ENCODE measurements at places on chromosomes 4 and X.

- no peak for DNase-seq
Observed at GRCh38 chr4:80033581-80033980, 39.4 kb downstream of the ANTXR2 start.

DNA sequence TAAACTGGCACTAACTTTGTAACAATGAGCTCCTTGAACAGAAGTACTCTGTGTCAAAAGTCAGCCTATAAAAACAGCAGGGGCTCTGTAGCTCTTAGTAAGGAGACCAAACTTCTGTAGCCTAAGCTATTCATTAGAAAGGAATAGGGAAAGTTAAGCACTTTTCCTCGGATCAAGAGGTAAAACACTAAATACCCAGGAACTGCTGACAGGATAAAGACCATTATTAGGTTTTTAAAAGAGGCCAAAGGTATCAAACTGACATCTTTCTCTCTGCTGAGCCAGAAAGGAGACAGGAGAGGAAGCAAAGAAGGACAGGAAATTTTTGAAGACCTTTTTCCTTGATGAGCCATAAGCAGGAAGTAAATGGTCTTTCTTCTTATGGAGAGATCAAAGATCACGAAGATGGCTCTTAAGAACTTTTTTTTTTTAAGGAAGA, 31.9 kb downstream of the ANAPC10 start:
- DNase-seq, result no peak

DNA sequence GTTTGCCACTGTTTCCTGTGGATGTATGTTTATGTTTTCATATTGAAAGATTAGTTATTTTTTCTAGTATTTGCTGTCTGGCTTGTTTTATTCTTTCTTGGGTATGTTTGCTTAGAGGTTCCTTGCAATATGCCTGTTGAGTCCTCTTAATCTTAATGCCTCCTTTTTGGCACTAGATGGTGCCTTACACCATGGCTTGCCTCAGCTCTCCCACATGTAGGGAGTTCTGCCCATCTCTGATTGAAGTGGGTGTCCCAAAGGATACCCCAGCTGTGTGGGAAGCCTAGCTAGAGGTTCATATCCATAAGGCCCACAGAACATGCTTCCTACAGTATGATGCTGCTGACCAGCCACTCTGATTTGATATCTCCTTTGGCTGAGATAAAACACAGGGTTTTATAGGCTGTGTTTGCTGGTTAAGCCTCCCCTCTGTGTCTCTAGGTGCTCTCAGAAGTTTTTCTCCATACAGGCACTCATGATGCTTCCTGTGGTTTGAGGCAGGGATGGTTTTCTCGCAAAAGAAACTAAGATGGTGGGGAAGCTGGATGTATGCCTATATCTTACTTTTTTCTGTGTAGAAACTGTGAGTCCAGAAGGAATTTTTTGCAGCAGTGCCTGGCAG, 162.4 kb downstream of the ASB9 start:
- DNase-seq, result no peak

GRCh38 chr4:20181926-20182325, 69.8 kb upstream of the SLIT2 start:
- DNase-seq, result no peak

- no peak for DNase-seq
Observed at GRCh38 chrX:118971552-118971951, 2.9 kb upstream of the LONRF3 start.

GRCh38 chrX:42054256-42054655, 130.9 kb upstream of the CASK start:
- no peak for DNase-seq

DNA sequence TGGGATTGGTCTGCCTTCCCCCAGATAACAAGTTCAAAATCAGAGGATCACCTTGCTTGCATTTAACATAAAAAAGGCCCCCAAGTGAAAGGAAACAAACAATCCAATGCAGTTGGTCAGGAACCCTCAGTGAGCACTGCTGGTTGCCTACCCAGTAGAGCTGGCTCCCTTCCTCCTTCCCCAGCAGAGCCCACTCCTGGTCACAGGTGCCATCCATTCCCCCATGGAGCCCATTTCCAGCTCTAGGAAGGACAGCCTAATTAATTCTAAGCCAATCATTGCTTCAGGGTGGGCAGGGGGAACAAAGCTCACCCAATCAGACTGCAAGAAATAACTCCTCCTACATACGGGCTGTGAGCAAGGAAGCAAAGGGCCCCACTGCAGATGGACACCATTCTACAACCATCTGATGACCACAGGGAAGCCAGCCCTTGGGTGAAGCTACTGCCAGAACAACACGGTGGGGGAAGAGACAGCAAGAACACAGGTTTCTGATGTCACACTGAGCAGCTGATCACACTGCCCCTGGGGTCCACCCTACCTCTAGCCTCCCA, 86.5 kb downstream of the SH3KBP1 start:
- DNase-seq, result no peak

DNA sequence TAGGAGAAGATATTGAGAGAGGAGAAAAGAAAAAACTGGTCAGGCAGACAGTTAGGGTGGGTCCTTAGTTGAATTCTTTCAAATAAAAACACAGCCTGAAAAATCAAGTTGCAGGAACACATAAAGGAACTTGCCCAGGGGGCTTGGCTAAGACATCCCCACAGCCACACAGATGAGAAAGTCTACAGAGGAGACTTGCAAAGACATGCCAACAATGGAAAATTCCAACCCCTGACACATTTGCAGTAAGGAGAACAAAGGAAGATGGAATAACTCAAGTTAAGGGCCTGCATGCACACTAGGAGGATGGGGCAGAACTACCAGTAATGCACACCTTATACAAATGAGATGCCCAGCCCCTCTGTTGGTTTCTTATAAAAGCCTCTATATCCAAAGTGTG, 197.6 kb downstream of the CPXCR1 start:
- DNase-seq, result no peak

- DNase-seq, result no peak
Observed at GRCh38 chr4:182309877-182310276, 66.7 kb downstream of the TENM3 start.

GRCh38 chrX:19487520-19488200, 27.6 kb downstream of the MAP3K15 start:
- no peak for DNase-seq

DNA sequence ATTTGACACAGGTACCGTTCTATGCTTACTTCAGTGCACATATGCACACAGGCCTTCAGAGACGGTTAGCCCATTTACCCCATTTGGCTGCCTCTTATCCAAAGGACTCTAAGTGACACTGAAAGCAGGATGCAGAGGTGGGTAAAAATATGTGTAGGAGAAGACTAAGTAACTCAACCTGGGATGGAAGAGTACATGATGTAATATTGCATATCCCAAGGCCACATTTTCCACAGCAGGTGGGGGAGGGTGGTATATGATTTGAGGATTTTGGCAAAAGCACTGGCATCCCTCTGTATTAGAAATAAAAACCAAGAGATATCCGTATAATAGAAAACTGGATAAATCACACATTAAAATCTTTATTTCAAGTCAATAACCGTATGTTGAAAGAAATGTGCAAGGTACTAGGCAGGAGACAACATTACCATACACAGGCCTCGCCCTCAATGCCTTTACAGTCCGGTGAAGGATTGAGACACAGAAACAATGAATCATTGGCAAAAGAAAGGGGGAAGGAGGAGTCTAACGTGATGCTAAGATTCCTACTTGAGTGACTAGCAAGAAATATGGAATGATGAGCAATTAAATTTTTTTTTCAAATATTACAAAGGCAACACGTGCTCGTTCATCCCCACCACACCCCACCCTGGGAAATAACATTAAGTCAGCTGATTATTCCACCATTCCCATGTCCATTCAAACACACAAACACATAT, 161.0 kb upstream of the RASGEF1B start:
- no peak for DNase-seq

GRCh38 chr4:175656649-175657048, 155.4 kb downstream of the GPM6A start:
- no peak for DNase-seq

DNA sequence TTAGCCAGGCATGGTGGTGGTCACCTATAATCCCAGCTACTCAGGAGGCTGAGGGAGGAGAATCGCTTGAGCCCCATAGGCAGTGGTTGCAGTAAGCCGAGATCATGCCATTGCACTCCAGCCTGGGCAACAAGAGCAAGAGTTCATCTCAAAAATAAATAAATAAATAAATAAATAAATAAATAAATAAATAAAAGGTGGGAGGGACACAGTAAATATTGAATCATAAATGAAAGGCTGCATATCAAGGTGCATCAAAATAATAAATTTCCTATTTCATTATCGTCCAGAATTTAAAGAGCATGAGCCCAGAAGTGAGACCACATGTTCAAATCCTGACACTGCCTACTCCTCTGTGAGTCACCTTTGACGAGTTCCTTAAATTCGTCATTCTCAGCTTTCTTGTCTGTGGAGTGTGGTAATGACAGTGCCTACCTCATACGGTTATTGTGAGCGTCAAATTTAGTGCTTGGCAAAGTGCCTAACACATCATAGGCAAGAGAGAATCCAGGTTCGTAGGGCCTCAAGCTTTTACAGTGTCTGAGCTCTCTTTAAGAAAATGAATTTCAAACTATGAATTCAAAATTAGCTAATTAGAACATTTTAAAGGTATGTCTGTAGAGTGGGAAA, 49.9 kb downstream of the IL15 start:
- DNase-seq, result no peak

DNA sequence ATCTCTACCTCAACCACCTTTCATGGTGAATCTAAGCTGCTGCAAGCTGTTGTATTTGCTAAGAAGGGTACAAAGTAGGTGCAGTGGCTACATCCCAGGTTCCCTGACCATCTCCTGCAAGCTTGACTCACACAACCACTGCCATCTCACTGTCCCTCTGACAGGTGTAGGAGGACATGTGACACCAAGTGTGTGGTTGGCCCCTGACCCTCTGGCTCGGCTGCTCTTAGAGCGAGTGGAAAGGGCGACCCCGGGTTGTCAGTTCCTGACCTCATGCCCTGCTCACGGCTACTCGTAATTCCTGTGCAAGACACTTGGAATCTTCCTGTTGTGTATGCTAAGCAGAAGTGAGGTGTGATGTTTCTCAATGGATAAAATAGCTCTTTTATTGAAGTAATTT, 184.4 kb downstream of the DCLK2 start:
- no peak for DNase-seq

GRCh38 chr4:54908763-54909162, 216.6 kb downstream of the KDR start:
- no peak for DNase-seq

GRCh38 chr4:188727746-188728145, 588.5 kb downstream of the TRIML1 start:
- no peak for DNase-seq

- DNase-seq, result no peak
Observed at GRCh38 chr4:42397635-42398170, 415 bp downstream of the SHISA3 start.

DNA sequence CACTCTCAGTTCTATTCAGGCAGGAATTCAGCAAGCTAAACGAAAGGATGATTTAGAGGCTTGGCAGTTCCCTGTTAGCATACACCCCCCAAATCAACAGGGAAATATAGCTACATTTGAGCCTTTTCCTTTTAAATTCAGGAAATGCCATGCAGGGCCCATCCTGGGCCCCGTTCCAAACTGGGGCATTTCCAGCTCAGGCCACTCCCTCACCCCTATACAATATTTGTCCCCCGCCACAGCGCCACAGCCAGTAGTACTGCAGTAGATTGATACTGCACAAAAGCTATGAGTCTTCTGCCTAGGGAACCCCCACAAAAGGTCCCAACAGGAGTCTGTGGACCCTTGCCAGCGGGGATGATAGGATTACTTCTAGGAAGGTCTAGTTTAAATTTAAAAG, 102.0 kb upstream of the MAPK10 start:
- DNase-seq, result no peak

- no peak for DNase-seq
Observed at GRCh38 chrX:24063488-24063887, 8.7 kb downstream of the EIF2S3 start.

- DNase-seq, result no peak
Observed at GRCh38 chrX:20511792-20512191, 245.1 kb upstream of the RPS6KA3 start.

GRCh38 chr4:8112036-8112576, 46.5 kb downstream of the ABLIM2 start:
- DNase-seq, result no peak

DNA sequence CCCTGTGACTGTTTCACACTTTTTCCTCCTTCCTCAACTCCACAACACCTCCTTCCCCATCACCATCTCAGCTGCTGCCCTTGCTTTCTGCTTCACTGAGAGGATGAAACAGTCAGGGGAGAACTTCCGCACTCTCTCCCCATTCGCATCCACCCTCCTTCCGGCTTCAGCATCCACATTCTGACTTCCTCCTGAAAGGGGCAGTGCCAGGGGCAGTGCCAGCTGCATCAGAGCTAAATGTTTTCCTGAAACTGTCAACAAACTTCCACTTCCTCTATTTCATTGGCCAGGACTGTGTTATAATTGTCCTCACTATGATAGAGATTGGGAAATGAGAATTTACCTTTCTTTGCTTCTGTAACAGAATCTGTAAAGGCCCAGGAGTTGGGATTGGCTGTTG, 18.2 kb upstream of the RASL11B start:
- DNase-seq, result no peak

DNA sequence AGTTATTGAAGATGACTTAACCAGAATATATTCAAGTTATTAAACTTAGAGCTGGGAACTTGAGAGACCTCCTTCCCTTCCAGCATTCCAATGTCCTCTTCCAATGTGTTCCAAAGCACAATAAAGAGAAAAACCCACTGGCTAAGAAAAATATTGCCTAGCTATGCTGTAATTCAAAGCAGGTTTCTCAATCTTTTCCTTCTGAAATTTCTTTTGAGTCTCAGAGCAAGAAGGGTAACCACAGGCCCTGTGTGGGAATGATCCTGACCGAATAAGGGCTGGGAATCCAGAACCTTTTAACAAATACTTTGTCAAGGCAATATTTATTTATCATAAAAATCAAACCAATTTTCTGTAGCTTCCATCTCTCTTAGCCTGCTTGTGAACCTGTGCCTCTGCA, 150.7 kb upstream of the SFRP2 start:
- DNase-seq, result no peak

DNA sequence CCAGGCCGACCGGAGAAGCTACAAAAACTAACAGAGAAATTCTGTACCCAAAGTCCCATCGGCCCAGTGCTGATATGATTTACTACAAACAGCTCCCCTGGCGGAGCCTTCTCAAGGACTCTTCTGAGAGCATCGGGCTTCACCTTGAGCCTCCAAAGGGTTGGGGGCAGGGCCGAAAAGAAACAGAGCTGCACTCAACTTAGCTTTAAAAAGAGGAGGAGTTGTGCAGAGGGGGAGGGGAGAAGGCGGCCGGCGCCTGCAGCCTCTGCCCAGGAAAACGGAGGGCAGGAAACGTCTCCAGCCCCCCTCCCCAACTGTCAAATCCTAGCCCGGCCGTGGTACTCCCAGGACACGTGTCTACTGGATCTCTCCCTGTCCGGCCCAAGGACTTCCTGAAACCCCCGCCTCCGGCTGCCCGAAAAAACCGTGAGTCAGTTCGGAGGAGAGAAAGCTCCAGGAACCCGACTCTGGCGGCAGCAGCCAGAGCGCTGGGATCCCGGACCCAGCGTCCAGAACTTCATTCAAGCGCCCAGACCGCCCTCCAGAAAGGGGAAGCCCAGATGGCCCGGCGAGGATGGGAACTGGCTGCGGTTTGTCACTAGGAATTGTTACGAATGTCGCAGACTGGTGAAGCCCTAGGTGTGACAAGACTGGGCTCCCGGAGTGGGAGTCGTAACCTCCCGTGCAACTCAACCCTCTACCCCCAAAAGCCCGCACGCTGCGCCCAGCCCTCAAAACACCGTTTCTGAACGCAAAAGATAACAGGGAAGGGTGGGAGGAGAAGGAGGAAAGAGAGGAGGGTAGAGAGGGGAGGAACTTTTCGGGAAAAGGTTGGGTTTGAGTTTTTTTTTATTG, 973 bp downstream of the ADAMTS3 start:
- DNase-seq, result no peak

All from activated B cell treated with CpG ODN at 0.5 μM for 24 hours (primary cell).